ENCODE measurements at places on chromosomes 11 and 22.

DNA sequence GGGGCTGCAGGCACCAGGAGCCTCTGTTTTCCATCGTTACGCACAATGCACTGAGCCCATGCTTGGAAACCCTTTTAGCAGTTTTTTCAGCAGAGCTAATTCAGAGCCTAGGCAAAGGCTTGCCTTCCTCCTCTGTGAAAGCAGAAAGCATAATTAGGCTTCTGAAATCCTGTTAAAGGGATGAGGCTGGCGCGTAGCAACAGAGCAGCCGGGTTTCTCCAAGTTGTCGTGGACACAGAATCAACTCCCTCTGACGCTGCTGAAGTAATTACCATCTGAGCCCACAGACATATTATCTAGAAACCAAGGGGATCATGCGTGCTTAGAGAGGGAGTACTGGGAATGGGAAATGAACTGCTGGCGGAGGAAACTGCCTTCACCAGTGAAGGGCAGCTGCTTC, 85.4 kb downstream of the MYO18B start:
- DNase-seq, result no peak

DNA sequence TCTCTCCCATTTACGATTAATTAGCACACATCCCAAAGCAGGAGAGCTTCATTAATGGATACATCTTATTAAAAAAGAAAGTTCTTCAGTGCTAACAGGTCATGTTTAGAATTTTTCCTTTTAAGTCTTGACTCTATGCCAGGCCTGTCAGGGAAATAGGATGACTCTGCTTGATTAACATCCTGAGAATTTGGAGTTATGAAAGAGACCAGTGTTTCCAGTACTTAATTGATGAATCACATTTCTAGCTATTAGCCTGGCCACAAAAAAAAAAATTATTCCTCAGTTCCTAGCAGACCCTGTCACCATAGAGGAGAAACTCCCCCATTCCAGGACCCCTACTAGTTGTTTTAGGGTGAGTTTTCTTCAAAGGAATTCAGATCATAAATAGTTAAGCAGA, 23.6 kb upstream of the ME3 start:
- DNase-seq, result no peak

- no peak for DNase-seq
Observed at GRCh38 chr11:4183410-4184057, 88.9 kb downstream of the RRM1 start.

- DNase-seq, result no peak
Observed at GRCh38 chr22:19955241-19956128, 13.9 kb upstream of the TXNRD2 start.

GRCh38 chr11:69156235-69156639, 502 bp downstream of the SMIM38 start:
- no peak for DNase-seq

GRCh38 chr11:96038046-96038445, 114.1 kb upstream of the MTMR2 start:
- DNase-seq, result no peak
